ENCODE measurements at places on chromosomes 4 and X.

DNA sequence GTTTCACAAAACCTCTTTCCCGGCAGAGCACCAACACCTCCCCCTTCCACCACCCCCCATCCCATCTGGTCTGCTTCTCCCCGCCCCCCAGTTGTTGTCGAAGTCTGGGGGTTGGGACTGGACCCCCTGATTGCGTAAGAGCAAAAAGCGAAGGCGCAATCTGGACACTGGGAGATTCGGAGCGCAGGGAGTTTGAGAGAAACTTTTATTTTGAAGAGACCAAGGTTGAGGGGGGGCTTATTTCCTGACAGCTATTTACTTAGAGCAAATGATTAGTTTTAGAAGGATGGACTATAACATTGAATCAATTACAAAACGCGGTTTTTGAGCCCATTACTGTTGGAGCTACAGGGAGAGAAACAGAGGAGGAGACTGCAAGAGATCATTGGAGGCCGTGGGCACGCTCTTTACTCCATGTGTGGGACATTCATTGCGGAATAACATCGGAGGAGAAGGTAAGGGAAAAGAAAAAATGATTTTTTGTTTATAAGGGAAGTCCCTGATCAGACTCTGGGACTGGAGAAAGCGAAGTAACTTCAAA lies at the start of gene PDGFRA:
TSS of gene PDGFRA (plus strand) at position 333 of the 541 bp plus-strand sequence. CDS start 29,476 bp downstream, outside the sequence.
- no peak for DNase-seq

GRCh38 chr4:16472537-16472936 lies 246.3 kb upstream of the TAPT1 start:
- DNase-seq = no peak

- DNase-seq = no peak
Measured at GRCh38 chr4:140333523-140333922, 39.9 kb upstream of the SCOC start.

DNA sequence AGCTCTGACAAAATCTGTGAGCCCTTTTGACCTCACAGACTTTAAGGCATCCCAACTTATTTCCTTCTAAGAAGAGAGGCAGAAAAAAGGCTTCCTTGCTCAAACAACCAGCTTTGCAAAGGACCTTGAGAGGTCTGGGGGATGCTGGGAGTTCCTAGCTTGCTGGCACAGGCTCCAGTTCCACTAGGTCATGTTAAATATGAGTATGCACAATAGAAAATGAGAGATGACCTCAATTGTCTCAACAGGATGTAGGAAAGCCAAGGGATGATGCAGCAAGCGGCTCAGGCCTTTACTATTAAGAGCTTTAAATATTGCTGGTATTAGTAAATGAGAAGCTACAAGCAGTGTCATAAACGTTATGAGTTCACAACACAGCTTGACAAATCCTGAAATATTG lies 13.3 kb upstream of the ZNF827 start:
- DNase-seq = no peak

GRCh38 chr4:69684804-69685203 lies 31.8 kb upstream of the UGT2A1 start:
- no peak for DNase-seq

DNA sequence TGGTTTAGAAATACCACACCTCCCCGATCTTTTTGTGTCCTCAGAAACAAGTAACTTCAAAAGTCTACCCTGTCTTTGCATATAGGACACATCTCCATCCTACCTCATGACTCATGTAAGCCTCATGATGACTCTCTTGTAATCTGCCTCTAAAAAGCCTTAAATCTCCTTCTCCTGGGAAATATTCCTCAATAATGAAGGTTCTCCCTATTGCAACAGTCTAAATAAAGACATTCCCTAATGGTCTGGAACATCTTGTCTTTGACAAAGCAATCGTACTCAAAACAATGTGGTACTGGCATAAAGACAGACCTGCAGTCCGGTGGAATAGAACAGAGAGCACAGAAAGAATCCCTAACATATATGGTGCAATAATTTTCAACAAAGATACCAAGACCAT lies 257.7 kb downstream of the OPHN1 start:
- DNase-seq = no peak

GRCh38 chrX:15464704-15465103 lies 28.4 kb downstream of the PIR start:
- DNase-seq = no peak

DNA sequence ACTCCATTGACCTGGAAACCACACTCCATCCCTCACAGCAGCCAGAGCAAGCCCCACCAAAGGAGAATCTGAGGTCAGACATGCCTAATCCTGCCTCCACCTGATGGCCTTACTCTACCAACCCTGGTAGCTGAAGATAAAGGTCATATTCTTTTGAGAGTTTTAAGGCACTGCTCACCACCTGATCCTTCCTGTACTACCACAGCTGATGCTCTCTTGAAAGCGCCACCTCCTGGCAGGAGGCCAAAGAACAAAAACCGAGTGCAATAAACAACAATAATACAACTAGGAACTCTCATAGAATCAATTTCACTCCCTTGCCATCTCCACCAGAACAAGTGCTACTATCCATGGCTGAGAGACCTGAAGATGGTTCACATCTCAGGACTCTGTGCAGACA lies 301.6 kb downstream of the NAF1 start:
- DNase-seq = no peak

GRCh38 chrX:110214684-110215083 lies 103.2 kb downstream of the AMMECR1 start:
- DNase-seq = no peak

- no peak for DNase-seq
Measured at GRCh38 chrX:1511829-1512228, 25.2 kb downstream of the P2RY8 start.

GRCh38 chr4:20252656-20253282 lies 1.1 kb downstream of the SLIT2 start:
- no peak for DNase-seq

GRCh38 chrX:65601530-65602220 lies 65.8 kb upstream of the MSN start:
- DNase-seq = no peak

- DNase-seq = no peak
Measured at GRCh38 chr4:75142382-75142781, 209.5 kb downstream of the PARM1 start.

- DNase-seq = no peak
Measured at GRCh38 chr4:104967034-104967401, 179.7 kb upstream of the TET2 start.

DNA sequence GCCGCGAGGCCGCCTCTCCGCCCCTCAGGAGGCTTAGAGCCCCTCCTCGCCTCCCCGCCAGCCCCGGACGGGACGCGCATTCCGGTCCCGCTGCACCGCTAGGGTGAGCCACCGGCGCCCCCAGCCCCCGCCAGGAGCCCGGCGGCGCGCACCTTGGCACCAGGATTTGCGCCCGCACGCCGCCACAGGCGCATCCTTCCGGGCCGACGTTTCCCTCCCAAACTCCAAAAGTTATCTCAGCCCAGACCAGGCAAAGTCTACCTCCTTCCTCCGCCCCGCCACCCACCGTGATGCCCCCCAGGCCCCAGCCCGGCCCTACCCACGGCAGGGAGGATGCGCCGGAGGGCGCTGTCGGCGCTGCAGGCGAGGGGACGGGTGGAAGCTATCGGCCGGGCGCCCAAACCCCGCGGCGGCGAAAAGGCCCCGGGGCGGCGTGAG lies 538 bp downstream of the SCML2 start:
- no peak for DNase-seq

DNA sequence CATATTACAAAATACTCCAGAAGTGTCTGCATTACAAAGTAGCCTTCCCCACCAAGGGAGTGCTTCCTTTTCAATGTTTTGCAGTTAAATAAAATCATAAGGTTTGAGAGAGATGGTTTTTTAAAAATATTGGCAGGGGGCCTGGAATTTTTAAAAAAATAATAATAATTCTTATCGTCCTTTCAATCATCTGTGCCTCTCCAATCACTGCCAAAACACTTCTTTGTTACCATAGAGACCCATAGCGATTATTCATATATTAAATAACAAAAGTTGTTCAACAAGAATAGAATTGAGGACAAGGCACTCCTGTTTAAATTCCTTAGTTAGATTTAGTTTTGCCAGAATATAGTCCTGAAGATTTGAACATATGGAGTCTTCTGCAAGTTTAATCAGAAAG lies 203.1 kb downstream of the FAT4 start:
- no peak for DNase-seq

DNA sequence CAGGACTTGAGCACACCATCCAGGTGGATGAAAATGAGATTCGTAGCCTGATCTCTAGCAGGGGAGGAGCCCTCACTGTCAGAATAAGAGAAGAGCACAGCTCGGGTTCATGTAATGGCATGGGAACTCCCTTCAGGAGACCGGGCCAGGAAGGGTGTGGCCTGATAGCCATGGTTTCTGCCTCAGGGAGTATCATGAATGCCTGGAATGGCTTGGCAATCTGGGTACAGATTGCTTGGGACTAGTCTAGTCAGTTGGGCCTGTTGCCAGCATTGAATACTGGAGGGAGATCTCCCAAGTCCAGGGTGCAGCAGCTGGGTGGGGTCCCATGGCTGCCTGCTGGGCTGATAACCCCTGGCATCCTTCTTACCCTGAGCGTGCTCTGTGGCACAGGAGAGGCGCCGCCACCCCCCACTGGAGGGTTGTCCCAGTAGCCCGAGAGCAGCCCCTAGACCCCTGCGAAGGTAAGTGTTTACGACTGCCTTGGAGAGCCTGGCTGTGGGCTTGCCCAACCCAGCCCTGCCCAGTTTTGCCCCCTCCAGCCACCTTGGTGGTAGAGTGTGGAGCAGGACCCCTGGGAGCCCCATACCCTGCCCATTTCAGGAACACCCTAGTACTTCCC lies 298.8 kb downstream of the TEX13A start:
- no peak for DNase-seq

GRCh38 chrX:103539695-103540094 lies 20.4 kb upstream of the RAB40A start:
- DNase-seq = no peak

- DNase-seq = no peak
Measured at GRCh38 chr4:42302348-42302747, 94.9 kb upstream of the SHISA3 start.

DNA sequence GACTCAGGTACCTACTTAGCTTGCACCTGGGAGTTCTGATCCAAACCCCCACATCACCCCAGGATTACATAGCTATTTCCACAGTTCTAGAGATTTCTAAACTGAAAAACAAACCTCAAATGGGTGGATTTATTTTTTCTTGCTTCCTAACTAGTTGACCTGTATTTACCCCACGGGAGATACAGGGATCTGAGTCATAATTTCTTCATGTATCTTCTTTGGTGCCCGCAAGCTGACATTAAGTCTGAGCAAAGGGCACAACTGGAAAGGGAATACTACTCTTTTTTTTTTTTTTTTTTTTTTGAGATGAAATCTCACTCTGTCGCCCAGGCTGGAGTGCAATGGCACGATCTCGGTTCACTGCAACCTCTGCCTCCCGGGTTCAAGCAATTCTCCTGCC lies 10.0 kb upstream of the ELOVL6 start:
- no peak for DNase-seq

- DNase-seq = no peak
Measured at GRCh38 chr4:174408841-174409552, 113.3 kb downstream of the HPGD start.

- DNase-seq = no peak
Measured at GRCh38 chr4:161237495-161237894, 926.3 kb downstream of the FSTL5 start.

DNA sequence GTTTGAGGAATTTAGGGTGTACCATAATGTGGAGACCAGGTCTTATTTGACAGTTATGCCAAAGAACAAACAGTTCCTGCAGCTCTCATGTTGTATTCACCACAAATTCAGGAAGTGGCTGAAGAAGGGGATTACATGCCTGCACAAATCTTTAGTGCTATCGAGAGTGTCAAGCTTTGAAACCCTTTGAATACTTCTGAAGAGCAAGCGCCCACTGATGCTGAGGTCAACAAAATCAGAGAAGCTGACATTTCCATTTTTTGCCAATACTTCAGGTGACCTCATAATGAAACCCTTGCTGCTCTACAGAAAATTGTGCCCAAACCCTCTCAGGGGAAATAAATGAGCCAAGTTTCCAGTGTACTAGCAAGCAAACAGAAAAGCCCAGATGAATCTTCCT lies 28.4 kb downstream of the PAK3 start:
- DNase-seq = no peak

- no peak for DNase-seq
Measured at GRCh38 chr4:122309988-122310626, 68.7 kb upstream of the ADAD1 start.

DNA sequence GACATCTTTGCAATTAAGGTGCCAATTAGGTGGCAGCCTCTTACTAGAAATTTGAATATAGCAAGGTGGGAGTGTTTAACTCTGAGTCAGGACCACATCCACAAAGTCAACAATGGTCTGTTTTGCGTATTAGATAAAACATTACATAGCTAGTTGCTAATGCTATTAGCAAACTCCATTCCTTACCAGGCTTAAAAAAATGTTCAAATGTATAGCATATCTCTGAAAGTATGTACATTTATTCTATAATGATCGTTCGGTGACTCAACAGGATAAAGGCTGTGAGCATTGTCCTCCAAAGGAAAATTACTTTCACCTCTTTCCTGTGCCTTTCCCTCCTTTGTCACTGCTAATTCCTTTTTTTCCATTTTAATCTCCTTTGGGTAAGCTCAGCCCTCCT lies 74.5 kb downstream of the SYTL5 start:
- DNase-seq = no peak

Data from non-pigmented ciliary epithelial cell (primary cell).